ENCODE measurements at places on chromosomes 6 and 20.
A peak's percentile ranks its signal among the peaks of the same experiment; 100 is the strongest.

- DNase-seq: no peak
Measured at GRCh38 chr6:43865086-43865485, 95.1 kb downstream of the VEGFA start.

- DNase-seq: no peak
Measured at GRCh38 chr6:25112322-25112773, 166.8 kb upstream of the CARMIL1 start.

DNA sequence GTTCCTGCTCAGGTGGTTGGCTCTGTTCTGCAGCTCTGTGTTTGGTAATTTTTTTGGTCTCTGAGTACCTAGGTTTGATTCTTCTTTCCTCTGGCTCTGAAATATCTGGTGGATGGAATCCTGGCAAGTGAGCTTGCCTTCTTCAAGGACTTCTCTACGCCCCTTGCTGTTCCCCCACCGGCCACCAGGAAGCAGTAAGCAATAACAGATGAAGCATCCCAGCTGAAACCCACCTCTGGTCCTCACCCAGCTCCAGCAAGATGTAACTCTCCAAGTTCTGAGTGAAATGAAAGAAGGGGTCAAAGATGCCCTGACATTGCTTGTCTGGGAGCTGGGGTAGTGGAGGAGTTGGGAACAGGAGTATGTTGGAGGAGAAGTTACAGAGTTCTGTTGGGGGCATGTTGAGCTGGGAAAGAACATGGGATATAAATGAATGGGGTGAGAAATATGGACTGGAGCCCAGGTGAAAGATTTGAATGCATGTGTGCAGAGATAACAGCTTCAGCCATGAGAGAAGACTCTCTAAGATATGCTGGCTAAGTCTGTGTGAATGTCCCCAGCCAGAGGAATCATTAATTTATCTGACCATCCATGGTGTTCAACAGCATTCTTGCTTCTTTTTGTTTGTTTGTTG lies 51.3 kb upstream of the GLP1R start:
- DNase-seq: no peak

- no peak for DNase-seq
Measured at GRCh38 chr6:21431526-21431925, 162.0 kb upstream of the SOX4 start.

- no peak for DNase-seq
Measured at GRCh38 chr6:167404385-167405049, 79.6 kb downstream of the TTLL2 start.

DNA sequence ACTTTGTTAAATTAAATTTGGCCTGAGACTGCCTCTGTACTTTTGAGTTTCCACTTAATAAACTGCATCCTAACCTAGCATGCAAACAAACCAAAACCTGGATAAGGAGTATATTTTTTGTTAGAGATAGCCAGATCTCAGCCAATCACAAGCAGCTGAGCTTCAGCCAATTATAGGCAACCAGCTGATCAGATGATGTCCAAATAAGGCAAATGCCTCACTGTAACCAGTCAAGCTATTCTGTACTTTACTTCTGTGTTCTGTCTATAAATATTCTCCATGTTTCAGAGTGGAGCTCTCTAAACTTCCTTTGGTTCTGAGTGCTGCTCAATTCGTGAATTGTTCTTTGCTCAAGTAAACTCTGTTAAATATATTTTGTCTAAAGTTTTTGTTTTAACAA lies 194.6 kb upstream of the RGS17 start:
- no peak for DNase-seq

- DNase-seq: no peak
Measured at GRCh38 chr6:130929036-130929678, 102.0 kb downstream of the SMLR1 start.

DNA sequence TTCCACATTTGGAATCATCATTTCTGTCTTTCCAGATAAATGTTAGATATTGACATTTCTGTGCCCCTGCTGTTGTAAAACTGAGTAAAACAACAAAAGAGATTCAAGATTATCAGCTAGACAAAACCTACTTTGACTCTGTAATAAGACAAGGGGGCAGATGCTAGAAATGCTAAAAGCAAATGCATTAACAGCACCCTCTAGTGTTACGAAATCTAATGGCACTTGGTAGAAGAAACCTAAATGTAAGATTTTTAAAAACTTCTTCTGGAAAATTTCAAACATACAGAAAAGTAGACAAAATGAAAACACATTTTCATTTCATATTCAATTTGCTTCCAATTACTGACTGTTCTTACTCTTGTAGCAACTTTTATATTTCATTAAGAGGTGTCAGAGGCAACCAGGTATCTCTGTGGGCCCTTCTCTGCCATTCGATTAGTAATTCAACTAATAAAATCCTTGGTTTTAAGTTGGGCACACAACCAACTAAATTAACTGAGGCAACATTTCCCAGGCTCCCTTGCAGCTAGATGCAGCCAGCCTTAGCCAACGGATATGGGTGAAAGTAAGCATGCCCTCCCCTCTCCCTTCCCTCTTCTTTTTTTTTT lies 45.0 kb downstream of the SLC23A2 start:
- peak; percentile 46 for DNase-seq

- no peak for DNase-seq
Measured at GRCh38 chr20:24789877-24790276, 159.2 kb upstream of the CST7 start.

DNA sequence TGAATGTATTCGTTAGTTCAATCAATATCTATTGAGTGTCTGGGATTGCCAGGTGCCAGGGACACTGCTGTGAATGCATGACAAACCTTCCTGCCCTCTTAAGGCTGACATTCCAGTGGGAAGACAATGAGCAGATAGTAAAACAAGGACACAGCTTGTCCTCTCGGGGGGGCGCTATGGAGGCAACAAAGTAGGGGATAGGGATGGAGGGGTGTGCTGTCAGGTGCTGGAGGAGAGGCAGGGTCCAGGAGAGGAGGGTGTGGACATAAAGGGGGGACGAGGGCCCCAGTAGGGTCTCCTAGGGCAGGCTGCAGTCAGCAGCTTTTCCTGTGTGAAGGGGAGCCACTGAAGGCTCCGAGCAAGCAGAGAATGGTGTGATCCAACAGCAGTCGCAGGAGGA lies 198.2 kb upstream of the PDE10A start:
- no peak for DNase-seq

DNA sequence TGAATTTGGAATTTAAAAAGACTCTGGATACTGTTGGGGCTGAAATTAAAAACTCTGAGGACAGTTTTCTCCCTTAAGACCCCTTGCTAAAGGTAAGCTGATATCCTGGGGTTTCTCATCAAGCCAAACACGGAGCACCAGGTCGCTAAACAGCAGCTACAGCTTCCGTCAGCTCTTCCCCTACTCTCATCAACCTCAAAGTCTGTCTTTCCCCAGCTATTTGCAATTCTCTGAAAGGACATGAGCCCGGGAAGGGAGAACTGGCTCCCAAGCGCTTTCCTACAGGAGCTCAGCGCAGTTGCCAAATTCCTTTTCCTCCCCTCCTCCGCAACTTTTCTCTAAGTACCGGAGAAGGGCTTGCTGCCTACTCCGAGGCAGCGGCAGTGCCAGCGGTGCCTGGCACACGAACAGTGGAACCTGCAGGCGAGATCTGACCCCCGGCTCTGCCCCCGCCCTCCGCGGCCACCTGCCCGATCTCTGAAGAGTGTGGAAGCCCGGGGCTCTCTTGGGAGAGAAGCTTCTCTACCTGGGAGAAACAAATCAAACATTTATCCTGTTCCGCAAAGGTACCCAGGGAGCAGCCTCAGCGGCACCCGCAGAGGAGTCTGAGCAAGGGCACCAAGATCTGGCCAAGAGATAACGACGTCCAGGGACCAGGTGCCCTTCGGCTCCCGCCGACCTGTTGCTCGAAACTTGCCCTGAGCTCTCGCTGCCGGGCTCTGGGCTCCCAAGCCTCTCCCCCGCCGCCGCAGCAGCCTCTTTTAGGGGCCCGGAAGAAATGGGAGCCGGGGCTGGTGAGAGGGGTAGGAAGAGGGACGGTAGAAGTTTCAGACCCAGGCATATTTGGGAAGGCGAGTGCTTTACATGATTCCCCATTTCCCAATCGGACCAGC lies 2.2 kb downstream of the CBLN4 start:
- DNase-seq: no peak

DNA sequence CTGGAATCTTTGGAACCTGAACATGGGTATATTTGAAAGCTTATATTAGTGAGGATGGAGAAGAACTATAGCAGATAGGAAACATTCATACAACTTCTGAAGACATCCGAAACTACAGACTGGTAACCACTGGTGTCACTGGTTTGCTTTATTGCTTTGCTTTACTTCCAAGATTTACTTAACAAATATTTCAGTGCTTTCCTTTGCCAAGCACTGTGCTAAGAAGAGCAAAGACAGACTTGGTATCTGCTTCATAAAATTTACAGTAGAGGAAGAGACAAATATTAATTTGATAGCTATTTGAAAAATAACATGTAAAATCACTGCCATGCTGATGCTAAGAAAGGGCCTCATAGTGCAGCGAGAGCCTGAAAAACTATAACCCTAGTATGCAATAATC lies 1.8 kb downstream of the TPD52L1 start:
- no peak for DNase-seq

DNA sequence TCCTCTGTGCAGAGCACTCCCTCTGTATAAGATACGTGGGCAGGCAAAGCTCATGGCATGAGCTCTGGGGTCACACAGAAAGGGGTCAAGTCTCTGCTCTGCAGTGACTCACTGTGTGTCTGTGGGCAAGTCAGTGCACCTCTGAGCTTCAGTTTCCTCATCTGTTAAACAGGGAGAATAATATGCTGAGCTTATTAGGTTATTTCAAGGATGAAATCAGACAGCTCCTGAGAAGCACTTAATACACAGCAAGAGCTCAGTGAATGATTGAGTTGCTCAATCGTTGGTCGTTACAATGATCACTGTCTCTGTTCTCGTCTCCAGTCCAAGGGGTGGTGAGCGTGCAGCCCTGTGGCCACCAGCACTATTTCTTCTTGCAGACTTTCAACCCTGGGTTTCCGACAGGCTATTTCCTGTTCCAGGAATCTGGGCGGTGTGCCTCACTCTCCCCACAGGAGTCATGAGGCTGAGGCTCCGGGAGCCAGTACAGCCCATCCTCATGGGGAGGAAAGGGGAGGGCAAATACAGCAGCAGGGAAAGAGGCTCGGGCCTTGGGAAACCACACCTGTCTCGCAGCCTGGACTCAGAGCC lies 28.9 kb downstream of the KIAA1755 start:
- DNase-seq: no peak

DNA sequence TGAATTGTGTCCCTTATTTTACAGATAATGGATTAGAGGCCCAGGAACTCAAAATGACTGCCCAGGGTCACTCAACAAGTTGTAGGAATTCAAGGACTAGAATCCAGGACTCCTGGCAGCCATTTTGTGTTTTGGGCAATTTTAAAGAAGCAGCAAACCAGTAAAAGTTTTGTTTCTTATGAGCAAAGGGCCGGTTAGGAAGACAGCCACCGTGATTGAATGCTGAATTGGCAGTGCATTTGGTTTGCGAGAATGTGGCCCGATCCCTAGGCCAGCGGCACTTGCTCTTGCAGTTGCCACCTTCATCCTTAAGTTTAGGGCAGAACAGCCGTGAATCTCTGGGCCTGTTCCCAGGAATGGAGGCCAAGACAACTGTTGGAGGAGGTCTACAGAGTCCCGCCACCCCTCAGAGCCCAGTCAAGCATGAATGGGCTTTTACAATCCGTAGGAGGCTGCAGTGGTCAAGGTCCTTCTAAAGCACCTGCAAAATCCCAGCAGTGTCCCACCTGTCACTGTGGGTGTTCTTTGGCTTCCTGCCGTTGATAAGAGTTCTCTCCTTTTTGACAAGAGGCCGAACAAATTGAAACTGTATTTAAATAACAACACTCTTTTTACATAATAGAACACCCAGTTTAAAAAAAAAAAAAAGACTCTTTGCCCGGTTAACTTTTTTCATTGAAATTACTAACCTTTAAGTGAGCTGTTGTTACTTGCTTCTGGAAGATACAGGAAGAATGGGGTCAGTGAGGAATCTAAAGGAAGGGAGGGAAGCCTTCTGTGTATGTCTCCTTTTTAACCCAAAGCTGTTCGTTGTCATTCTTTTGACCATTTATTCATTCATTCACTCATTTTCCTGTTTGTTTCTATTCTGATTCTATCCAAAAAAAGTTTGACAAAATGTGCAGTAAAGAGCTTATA lies 68.7 kb downstream of the PHACTR2 start:
- no peak for DNase-seq

- DNase-seq: no peak
Measured at GRCh38 chr6:82984720-82985119, 80.9 kb downstream of the UBE3D start.

GRCh38 chr6:138419766-138420165 lies 15.7 kb downstream of the HEBP2 start:
- no peak for DNase-seq

DNA sequence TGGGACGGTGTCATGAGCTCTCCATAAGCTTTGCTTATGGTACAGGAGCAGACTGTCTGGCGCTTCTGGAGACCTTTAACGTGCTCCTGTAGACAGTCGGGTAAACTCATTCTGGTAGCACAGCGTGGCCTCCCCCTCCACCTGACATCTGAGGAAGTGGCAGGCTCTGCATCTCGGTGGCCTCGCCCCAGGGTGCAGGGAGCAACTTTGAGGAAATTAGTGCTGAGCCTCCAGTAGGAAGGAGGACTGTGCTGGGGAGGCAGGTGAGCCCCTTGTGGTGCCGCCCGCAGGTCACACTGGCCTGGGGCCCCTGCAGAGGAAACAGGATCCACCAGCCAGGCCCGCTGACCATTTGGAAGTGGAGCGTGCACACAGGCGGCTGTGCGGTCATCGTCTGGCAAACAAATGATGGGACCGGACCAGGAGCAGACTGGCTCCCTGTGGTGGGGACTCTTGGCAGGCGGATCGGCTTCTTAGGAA lies 57.9 kb downstream of the SYNJ2 start:
- DNase-seq: no peak

GRCh38 chr6:130600880-130601341 lies 226.3 kb upstream of the SMLR1 start:
- no peak for DNase-seq
